ENCODE measurements at places on chromosomes 11 and 22.

DNA sequence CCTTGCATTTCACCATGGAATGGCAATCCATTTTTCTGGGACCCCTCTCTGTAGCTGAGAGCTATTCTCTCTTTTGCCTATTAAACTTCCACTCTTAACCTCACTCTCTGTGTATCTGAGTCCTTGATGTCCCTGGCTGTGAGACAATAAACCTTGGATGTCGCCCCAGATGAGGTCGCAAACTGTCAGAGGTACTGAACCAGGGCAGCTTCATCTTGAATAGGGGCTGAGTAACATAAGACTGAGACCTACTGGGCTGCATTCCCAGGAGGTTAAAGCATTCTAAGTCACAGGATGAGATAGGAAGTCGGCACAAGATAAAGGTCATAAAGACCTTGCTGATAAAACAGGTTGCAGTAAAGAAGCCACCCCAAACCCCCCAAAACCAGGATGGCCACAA lies 68.0 kb downstream of the RSF1 start:
- no peak for DNase-seq

- no peak for DNase-seq
Observed at GRCh38 chr11:64007160-64007628, 21.0 kb downstream of the OTUB1 start.

DNA sequence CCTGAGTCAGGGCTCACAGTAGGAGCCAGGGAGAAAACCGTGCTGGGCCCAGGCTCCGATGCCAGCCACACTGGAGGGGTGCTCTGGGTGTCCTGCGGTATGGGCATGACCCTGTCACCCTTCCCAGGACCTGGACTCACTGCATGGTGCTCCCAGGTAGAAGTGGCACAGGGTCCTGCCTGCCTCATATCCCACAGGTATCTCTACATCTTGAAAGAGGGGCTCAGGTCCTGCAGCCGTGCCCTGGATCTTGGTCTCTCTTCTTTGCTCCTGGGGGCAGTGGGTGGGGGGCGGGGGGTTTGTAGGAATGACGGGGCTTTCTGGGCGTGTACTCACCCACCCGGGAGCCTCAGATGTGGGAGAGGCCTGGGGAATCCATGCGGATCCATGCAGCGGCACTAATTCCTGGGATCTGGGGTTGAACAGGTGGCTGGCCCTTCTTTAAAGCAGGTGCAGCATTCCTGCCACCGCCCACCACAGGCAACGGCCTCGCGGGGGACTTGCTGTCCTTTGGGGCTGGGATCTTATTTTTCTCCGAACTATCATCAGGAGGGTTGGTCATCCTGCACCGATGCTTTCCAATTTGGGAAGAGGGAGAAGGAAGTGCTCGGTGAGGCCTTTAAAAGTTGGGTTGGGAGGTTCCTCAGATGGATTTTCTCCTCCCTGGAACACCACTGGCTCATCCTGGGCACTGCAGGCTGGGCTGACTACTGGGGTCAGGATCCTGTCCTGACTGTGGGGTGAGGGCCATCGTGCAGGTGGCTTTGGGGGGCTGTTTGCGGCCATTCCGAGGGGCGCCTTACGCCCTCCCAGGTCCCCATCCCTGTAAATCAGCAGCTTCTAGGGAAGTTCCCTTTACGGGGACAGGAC lies 886.4 kb downstream of the BRD1 start:
- no peak for DNase-seq

- no peak for DNase-seq
Observed at GRCh38 chr11:43447151-43447550, 88.4 kb downstream of the TTC17 start.

GRCh38 chr22:49704345-49705215 lies 123.1 kb downstream of the BRD1 start:
- DNase-seq: no peak

- no peak for DNase-seq
Observed at GRCh38 chr11:46338636-46338987, 8.7 kb upstream of the DGKZ start.

All from activated naive CD4-positive, alpha-beta T cell (primary cell).